Activated T-helper 1 cell treated with anti-CD3 and anti-CD28 coated beads, Interleukin-2, amount 50 U/mL, for 16 hours (primary cell): ENCODE measurements at places on chromosomes 7 and 10.

DNA sequence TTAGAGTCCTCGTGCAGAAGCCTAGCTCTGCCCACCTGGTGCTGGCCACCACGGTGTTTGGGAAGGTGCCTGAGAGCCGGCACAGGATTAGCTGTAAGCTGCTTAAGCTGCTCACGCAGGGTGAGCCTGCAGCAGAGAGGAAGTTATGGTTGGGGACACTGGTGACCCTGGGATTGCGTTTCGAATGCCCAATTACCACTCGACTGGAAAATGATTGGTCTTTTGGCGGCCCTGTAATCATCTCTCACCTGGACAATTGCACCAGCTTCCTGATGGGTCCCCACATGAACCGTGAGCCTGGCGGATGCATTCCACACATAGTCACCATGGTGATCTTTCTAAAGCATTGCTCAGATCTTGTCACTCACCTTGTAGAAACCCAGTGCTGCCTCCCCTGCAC is 442.3 kb upstream of the ZMIZ1 start:
- DNase-seq = no peak

DNA sequence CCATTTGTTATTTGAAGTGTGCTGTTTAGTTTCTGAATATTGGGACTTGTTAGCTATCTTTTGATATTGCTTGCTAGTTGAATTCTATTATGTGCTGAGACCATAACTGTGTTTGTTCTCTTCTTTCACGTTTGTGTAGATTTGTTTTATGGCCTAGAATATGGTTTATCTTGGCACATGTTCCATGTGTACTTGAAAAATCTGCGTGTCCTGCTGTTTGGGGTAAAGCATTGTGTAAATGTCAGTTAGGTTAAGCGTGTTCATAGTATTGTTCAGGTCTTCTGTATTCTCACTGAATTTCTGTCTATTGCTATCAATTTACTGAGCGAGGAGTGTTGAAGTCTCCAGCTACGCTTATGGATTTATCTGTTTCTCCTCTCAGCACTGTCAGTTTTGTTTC is 19.4 kb downstream of the MMP21 start:
- no peak for DNase-seq

DNA sequence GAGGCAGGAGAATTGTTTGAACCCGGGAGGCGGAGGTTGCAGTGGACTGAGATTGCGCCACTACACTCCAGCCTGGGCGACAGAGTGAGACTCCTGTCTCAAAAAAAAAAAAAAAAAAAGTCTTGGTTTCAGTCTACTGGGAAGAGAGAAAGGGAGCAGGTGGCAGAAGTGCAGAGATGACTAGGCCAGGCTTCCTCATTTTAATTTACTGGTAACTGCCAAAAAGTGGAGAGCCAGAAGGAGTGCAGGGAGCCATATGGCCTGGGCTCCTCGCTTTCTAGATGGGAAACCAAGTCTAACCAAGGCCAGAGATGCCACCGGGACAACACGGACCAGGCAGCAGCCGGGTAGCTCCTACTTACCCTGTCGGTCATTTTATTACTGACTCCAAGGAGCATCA is 12.2 kb downstream of the SEPHS1 start:
- DNase-seq = no peak

DNA sequence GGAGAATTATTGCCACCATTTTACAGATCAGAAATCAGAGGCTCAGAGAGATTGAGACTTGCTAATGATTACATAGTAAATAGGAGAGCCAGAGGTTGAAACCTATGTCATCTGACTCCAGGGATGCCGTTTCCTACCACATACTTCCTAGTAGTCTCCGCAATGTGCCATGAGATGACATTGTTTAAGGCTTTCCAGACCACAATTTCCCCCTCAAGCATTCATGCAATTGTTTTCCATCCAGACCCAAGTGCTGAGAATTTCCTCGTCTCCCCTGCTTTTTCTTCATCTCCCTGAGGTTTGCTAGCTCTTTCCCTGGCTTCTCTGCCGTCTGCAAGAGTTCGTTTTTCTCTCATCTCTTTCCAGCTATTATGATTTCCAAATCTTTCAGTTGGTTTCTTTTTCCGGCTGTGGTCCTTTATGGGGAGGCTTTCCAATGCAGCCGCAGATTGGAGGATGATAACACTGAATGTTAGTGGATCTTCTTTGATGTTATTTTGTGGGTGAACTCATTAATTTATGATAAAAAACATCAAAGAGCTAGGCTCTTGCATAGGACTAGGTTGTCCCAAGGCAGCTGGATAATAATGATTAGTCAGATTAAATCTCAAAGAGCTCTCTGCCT is 6.9 kb upstream of the GOLGA7B start:
- no peak for DNase-seq

DNA sequence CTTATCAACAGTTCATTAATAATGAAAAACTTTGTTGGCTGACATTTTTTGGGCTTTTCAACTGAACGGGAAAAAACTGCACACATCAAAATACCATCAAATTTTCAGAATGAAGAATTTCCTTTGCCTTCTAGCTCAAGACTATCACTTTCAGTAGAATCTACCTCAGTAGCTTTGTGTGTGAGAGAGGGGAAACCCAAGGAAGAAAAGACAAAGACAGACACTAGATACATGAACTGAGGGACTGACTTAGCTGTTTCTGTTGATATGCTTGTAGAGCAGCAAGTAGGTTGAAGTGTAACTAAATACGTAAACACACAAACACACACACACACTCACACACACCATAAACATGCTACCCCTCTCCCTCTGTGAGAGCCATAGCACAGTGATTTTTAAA is 257.1 kb downstream of the CDK14 start:
- no peak for DNase-seq

DNA sequence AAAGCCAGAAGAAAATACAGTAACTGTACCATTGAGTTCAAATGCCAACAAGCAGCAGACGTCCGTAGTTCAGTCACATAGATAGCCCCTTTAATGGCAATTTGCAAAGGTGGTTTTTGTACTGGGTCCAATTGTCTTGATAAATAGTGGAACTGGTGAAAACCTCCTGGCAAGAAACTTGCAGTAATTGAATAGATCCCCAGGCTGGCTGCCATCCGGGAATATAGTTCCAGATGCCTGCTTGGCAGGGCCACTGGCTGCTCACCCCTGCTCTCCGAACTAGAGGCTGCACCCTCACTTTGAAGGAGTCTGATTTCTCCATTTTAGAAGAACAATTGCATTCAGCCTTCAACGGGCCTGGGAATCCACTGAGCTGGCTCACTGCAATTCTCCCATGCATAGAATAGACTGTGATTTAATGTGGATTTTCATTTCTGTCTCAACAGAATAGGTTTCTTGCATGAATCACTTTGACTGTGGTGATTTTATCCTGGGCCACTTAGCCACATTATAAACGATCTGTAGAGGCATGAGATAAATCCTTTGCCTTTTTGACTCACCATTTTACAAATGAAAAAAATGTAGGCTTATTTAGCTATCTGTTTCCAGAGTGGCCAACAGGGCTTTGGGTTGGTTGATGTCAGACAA is 35.9 kb upstream of the ELMO1 start:
- no peak for DNase-seq

DNA sequence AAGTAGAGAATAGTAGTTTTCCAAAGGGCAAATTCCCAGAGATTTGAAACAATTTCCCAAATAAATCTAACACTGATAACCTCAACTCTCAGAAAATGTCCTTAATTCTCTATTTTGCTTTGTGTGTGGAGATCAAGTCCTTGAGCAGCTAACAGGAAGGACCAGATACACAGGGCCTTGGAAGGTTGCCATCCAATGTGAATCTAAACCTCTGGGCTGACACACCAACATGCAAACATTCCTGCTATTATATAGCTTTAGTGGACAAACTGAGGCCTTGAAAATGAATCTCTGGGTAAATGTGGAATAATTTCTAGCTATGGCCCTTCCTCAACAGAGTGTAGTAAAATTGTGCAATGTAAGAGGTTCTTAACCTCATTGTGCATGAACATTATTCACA is 44.1 kb upstream of the PARD3 start:
- no peak for DNase-seq

- DNase-seq = no peak
Measured at GRCh38 chr7:43113622-43114457, 1.4 kb downstream of the HECW1 start.

- DNase-seq = no peak
Measured at GRCh38 chr7:140697447-140698143, 1.1 kb downstream of the NDUFB2 start.

GRCh38 chr10:19588608-19589007 is 227.6 kb upstream of the PLXDC2 start:
- no peak for DNase-seq

DNA sequence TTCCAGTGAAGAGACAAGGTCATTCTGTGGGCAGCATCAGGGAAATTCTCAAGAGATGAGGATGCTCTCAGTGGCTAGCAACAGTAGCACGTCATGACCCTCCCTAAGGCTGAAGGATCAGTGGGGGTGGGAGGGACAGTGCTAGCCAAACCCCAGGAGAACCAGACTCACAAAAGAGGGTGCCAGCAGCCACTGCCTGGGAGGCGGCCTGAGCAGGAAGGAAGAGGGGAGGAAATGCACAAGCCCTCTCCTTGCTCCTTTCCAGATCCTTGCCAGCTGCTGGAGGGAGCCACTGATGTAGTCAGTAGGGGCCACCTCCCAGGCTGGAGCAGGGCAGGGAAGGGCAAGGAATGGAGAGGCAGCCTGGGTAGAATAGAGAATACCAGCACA is 302.7 kb downstream of the RPS24 start:
- no peak for DNase-seq

GRCh38 chr7:130494431-130494858 is 2.6 kb downstream of the MEST start:
- no peak for DNase-seq

GRCh38 chr7:115435178-115435577 is 513.3 kb downstream of the MDFIC start:
- DNase-seq = no peak

DNA sequence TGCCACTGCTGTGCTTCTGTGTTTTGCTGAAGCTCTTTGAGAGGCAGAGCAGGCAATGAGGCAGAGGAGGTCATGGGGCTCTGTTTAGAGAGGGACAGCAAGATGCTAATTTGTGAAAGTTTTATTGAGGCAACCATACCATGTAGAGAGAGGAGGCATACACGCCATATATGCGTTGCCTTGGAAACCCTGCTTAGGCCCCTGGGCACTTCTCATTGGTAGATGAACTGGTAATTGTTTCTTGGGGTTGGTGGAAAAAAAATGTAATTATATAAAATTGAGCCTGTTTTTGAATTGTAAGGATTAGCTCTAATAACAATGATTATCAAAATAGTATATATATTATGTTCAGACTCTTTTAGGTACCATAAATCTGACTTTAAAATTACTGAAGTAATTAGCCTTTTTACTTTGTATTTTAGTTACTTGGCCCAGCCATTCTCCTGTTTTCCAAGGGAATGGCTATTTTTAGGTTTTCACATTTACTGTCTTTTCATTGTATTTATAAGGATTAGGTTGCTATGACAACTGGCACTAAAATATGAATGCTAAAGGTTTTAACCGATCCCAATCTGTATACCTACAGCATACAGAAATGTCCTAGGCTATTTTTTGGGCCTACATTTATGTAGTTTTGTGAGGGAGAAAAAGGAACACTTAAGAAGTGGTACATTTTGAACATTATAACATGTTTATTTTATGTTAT is 52.4 kb downstream of the BZW2 start:
- DNase-seq = no peak

DNA sequence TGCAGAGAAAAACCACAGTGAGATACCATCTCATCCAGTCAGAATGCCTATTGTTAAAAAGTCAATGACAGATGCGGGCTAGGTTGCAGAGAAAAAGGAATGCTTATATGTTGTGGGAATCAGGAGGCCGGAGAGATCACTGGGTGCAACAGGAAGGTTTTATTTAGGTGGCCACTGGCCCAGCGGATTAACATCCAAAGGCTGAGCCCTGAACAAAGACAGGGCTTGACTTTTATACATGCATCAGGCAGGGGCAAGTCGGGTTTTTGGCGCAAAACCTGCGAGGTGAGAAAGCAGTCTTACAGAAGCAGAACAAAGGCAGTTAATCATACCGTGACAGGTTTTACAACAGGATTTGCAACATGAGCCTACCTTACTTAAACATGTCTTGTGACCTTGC is 620 bp downstream of the ZNF117 start:
- DNase-seq = no peak

DNA sequence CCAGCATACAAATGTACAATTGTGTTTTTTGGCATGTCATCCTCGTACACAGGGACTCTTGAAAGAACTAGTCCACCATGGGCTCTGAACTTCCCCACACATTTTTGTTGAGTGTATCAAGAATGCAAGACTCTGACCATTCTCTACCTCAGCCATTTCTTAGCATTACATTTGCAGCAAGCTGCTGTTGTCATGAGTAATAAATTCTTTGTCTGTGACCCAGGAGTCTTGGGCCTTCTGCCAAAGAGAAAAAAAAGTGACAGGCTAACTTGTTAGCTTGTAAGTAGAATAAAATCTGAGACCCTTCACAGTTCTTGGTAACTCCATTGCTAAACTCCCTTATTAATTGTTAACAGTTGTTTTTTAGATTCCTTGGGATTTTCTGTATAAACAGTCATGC is 542.3 kb upstream of the MBL2 start:
- no peak for DNase-seq

GRCh38 chr7:101066833-101067177 is 18.5 kb upstream of the TRIM56 start:
- DNase-seq = no peak

GRCh38 chr7:136142583-136142982 is 165.4 kb upstream of the MTPN start:
- no peak for DNase-seq

DNA sequence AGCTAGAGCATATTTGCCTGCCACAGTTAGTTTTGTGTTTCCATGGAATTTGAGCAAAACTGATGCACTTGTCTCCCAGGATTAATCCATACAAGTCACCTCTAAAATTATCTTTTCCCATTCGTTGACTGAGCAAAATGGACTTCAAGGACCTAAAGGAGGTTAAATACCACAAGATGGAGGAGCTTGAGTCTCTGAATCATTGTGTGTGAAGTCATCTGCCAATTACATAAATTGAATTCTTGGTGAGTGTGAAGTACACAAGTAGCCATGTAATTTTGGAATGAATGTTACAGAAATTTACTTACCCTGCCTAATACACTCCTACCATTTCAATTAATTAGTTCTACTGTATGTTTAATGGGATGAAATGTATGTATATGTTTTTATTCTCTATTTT is 501.7 kb upstream of the POT1 start:
- no peak for DNase-seq

GRCh38 chr7:66043681-66044497 is 31.7 kb upstream of the ASL start:
- DNase-seq = no peak
